ENCODE measurements at places on chromosomes 7 and 10.

DNA sequence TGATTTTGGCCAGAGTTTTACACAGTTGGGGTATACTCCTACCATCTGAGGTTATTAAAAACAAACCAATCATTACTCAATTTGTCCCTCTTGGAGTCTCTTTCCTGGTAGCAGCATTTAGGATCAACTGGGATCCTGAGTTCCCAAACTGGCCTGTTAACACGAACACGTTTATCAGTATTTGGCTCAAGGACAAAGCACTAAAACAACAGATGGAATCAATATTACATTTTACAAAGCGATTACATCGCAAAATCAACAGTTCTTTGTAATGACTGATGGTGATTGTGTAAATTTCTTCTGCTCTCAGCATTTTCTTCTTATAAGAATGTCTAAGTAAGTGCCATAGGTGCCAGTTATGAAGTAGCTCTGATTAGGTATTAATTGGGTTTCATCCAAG is 582.9 kb upstream of the ANKRD30A start:
- DNase-seq: no peak

DNA sequence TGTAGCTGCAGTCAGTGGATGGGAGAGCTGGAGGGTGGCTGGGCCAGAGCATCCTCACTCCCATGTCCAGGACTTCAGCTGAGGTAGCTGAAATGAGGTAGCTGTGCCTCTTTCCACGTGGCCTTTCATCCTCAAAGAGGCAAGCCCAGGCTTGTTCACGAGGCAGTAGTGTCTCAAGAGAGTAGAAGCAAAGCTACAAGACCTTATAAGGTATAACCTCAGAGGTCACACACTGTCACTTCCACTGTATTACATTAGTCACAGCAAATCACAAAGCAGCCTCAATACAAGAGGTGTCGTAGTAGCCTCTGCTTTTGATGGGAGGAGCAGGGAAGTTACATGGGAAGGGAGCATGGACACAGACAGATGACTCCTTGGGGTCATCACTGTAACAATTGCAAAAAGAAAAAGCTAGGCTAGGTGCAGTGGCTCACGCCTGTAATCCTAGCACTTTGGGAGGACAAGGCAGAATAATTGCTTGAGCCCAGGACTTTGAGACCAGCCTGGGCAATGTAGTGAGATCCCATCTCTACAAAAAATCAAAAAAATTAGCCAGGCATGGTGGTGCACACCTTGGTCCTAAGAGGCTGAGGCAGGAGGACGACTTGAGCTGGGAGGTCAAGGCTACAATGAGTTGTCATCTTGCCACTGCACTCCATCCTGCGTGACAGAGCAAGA is 97.5 kb downstream of the SKIDA1 start:
- no peak for DNase-seq

GRCh38 chr7:155980841-155981240 is 168.6 kb upstream of the SHH start:
- DNase-seq: no peak

DNA sequence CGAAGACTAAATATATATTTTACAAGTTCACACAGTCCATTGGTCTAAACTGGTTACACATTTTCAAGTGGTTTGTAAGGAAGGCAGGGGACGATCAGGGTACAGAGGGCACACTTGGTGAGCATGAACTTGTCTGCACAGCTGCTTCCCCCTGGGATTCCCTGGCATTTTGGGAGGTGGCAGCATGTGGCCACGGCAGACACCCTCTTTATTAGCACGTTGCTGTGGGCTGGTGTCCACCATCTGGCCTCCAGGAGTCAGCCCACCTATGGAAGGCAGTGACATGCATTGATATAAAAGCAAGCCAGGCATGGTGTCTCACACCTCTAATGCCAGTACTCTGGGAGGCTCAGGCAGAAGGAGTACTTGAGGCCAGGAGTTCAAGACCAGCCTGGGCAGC is 350.2 kb downstream of the TYW1 start:
- no peak for DNase-seq

GRCh38 chr10:74207691-74208480 is 56.9 kb downstream of the ADK start:
- no peak for DNase-seq

- no peak for DNase-seq
Observed at GRCh38 chr10:122152544-122152943, 118.6 kb upstream of the BTBD16 start.

DNA sequence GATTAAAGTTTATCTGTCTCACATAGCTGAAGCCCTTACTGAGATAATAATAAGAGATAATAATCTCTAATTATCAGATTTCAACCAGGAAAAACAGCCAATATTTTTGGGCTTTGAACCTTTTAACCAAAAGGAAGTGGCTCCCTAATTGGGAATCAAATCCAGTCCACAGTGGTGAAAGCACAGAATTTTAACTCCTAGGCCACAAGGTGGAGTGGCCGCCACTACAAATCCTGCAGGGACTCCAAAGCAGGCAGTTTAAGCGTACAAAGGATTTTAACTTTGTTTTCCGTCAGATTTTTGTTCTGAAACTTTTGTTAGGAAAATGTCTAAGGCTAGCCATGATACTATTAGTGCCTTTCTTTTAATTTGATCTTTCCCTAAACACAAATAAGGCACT is 99.6 kb upstream of the CCNY start:
- DNase-seq: no peak

DNA sequence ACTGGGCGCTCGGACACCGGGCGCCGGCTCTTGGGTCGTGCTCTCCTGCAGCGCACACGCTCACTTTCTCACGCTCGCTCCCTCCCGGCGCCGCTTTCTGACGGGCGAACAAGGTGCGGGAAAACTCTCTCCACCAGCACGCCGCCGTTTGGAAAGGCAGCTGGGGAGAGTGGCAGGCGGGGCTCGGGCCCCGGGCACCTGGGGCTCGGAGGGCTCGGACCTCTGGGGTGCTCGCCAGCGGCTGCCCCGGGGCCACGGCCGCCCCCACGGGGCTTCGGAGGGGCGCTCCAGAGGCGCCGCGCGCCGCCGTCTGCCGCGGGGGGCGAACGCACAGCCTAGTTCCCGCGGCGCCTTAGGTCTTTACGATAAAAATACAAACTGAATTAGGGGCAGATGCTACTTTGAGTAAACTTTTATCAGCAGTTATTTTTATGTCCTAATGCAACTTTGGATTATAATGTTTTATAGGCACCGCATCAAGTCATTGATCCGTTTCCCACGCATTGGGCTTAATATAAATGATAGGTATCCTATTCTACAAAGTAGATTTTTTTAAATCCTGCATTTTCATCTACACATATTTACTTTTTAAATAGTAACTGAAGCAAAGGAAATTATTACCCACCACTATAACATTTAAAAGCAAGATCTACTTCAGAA is 535 bp upstream of the EPC1 start:
- no peak for DNase-seq

DNA sequence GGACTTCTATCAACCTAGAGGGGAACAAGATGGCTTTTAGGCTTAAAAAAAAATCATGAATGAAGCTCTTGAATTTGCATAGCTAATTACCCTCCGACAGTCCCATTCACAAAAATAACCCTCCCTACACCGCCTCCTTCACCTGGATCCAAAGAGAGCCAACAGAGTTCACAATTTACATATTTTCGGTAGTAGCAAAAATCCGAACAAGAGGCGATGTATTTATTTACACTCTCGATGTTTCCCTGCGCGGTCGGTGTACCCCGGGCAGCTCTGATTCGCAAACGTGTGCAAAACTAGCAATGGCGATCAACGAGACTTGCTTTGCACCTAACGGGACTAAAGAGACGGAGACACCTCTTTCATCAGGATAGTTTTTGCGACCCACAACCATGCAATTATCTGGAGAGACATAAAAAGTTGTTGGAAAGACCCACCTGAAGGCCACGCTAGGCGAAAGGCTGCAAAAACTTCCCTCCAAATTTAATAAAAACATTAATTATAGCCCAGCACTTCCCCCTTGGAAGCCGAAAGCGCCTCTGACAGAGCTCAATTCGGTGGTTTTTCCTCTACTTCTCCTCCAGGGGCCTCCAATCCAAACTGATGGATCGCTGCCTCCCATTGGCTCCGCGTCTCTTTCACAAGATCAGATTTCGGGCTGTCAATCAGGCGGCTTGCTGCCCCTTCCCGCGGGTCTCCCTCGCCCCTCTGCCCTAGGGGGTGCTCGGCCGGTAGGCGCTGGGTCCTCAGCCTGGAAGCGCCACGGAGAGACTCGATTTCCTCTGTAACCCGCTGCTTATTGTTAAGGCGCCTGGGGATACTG is at the start of gene ETV1:
ETV1 (minus strand) TSS at position 541 of the 823 bp plus-strand sequence. CDS start 614 bp downstream, outside the sequence.
- no peak for DNase-seq

All from activated CD4-positive, alpha-beta memory T cell treated with anti-CD3 and anti-CD28 coated beads for 36 hours (primary cell).